ENCODE measurements at places on chromosomes 12 and 14. TPM values are rescaled to one million over a fixed set of nuclear protein-coding genes. Genes with fewer than 3 reads are reported as not detected.

- H3K4me3 ChIP-seq = no peak overlapping the region
- peaks cover 28% of the 10 kb centered on the region for H3K4me1 ChIP-seq
- H3K27me3 ChIP-seq = no peaks in the 10 kb centered on the region
- H3K36me3 ChIP-seq = peaks cover 7% of the 10 kb centered on the region
Observed at GRCh38 chr12:131775392-131776236, 52.6 kb upstream of the MMP17 start.

GRCh38 chr12:2641207-2641606 is 153.6 kb upstream of the FKBP4 start:
- H3K27me3 ChIP-seq = no peaks in the 10 kb centered on the region
- H3K27ac ChIP-seq = peak overlapping the region; percentile 64
- no peak overlapping the region for H3K4me3 ChIP-seq
- H3K4me1 ChIP-seq = no peaks in the 10 kb centered on the region
- no peaks in the 10 kb centered on the region for H3K36me3 ChIP-seq

GRCh38 chr14:101367421-101368261 is 193.7 kb upstream of the DIO3 start:
- DNase-seq = no peak
- no peaks in the 10 kb centered on the region for H3K36me3 ChIP-seq
- H3K4me3 ChIP-seq = no peak overlapping the region
- H3K27ac ChIP-seq = no peak overlapping the region
- H3K4me1 ChIP-seq = no peaks in the 10 kb centered on the region

DNA sequence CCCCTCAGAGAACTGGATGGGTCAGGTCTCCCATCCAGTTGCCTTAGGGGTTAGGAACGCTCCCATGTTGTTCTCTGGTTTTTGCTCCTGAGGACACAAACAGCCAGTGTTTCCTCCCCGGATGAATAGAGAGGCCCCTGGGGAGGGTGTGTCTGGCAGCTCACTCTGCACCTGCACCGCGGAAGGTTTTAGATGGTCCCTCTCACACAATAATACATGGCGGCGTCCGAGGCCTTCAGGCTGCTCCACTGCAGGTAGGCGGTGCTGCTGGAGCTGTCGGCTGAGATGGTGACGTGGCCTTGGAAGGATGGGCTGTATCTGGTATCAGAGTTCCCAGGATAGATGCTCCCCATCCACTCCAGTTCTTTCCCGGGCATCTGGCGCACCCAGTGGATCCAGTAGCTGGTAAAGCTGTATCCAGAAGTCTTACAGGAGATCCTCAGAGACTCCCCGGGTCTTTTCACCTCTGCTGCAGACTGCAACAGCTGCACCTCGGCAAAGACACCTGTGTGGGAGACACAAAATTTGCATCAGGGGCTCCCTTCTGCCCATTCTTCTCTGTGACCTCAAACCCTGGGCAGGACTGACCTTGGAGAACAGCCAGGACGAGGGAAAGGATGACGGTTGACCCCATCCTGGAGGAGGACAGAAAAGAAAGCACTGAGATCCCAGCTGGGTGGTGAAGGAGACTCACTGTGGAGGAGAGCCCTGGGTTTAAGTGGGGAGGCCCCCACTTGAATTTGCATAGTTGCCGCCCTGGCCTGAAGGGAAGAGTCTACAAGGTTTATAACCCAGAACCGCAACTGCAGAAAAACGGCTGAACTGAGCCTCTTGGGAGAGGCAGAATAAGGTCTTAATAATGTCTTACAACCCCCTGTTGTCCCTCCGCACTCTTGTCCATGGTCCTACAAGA is 1324.8 kb downstream of the TMEM121 start:
- no peaks in the 10 kb centered on the region for H3K4me1 ChIP-seq
- no peaks in the 10 kb centered on the region for H3K27me3 ChIP-seq
- H3K4me3 ChIP-seq = no peak overlapping the region
- H3K36me3 ChIP-seq = no peaks in the 10 kb centered on the region
- no peak for DNase-seq
- H3K27ac ChIP-seq = no peak overlapping the region

SLC5A8 gene
- not detected for total RNA-seq

MGP gene
- total RNA-seq = 511 TPM

All from tibial nerve (tissue), 4 donors.